Right forelimb (tissue), 1 donor: ENCODE measurements at places on chromosomes 13 and 19.

DNA sequence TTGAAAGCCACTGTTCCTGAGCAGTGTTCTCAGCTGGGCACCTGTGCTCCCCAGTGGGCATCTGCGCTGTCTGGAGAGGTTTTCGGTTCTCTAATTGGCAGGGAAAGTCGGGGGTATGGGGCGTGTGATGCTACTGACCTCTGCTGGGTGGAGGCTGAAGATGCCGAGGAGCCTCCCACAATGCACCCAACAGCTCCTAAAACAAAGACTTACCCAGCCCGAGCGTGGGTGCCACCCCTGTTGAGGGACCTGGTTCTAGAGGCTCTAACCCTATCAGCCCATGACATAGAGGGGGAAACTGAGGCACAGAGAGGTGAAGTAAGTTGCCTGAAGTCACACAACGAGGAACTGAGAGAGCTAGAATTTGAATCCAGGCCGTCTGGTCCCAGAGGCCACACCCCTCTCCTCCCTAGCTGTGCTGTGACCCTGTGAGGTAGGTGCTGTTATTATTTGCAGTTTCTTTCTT, 2.3 kb downstream of the SPACA4 start:
- no peak for DNase-seq

GRCh38 chr13:35764326-35765015, 288.0 kb upstream of the MAB21L1 start:
- DNase-seq, result no peak

DNA sequence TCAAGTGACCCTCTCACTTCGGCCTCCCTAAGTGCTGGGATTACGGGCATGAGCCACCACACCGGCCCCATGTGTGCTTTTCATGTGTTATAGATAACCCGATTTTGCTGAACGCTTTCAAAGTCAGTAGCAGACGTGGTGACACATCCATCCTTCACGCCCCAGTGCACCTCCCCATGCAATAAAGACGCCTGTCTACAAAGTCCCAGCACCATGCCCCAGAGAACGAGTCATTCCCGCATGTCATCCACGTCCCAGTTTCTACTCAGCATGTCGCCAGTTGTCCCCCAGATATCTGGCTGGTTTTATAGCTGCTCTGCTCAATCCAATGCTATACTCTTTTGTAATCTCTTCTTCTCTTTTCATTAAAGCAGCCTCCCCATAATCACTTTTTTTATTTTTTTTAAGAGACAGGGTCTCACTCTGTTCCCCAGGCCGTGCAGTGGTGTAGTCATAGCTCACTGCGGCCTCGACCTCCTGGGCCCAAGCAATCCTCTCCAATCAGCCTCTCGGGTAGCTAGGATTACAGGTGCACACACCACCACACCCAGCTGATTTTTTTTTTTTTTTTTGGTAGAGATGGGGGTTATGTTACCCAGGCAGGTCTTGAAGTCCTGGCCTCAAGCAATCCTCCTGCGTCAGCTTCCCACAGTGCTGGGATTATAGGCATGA, 42.5 kb downstream of the DNM2 start:
- no peak for DNase-seq

DNA sequence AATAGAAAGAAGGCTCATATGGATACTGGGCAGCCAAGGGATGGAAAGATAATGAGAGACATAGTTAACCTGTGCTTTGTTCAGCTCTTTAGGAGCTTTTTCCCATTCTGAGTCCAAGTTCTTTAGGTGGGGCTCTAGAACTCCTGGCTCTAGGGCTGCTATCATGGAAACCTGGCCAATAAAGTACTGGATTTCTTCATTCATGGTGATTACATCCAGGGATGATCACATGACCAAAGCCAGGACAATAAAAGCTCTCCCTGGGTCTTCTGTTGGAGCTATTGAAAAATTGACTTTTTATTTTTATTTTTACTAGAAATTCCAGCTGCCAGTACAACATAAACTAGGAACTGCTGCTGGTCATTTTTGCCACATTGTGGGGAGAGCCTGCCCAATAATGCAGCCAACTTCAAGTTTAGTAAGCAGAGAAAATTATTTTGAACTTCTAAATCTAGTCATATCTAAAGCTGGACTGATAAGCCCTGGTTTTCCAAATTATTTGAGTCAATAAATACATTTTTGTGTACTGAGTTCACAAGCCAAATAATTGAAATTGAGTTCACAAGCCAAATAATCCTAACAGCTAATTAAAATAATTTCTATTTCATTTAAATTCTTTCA, 224.9 kb upstream of the STARD13 start:
- DNase-seq, result no peak

DNA sequence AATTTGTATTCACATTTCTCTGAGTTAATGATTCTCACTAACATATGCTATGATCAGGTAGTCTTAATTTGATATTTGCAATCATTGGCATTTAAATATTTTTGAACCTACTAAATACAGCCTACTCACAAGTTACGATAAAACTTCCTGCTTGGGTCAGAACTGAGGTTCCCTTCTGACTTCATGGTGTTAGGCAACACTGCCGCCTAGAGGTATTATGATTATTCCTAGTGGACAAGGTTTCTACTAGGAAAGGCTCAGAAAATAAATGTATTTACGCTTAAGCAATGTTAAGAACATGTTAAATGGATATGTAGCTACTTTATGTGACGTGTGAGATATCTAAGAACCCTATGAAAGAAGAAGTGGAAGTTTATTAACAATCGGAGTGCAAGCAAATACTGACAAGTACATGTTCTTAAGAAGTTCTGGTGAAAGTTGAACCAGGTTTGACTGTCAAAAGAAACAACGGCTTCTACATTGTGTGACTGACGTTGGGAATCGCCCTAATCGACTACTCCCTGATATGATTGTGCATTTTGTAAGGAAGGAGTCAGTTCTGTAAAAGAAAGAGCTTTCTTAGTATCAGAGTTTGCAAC, 1395.8 kb downstream of the SLITRK5 start:
- DNase-seq, result no peak
